ENCODE measurements at places on chromosomes 3 and 15.

DNA sequence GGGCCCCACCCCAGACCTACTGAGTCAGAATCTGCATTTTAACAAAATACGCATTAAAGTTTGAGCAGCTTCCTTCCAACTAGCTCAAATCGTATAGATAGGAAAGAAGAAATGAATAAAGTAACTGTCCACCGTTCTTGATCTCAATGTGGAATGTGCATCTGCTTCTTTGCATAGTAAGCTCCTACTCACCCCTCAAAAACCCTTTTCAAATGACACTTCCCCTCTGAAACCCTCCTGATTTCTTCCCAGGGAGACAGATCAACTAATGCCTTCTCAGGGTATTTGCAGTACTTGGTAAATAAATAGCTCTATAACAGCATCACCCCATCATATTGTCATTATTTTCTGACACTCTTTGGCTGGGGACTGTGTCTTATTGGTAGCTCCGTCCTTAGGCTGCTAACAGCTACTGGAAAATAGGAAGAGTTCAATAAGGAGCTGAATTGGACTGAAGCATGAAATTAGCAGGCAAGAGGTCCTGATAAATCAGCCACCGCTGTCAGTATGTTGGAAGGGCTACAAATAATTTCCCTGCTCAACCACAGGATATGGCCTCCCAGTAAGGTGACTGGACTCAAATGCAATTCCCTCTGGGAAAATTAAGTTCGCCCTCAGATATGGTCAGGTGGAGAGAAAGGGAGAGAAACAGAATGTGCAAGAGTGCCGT, 10.2 kb downstream of the OXTR start:
- DNase-seq, result no peak

DNA sequence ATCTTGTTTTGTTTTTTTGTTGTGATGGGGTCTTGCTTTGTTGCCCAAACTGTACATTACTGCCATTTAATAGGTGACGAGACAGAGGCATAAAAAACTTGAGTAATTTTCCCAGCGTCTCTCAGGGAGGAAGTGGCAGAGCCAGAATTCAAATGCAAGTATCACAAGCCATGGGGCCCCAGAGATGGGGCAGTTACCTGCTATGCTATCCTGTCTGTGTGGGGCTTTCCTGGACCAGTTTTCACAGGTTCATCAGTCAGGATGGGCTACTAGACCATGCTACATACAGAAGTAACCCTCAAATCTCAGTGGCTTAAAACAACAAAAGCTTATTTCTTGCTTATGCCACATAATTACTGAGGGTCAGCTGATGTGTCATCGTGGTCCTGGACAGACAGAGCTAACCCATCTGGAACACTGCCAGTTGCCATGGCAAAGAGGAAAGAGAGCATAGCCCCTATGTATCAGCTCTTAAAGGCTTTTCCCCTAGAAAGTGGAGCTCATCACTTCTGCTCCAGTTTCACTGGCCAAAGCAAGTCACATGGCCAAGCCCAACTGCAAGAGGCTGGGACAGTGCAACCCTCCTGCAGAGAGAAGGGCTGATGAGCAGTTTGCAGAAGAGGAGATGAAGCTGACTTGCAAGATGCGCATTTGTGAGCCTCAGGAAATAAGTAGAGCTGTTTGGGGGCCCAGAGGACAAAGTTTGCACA, 31.7 kb upstream of the SYNM start:
- no peak for DNase-seq

DNA sequence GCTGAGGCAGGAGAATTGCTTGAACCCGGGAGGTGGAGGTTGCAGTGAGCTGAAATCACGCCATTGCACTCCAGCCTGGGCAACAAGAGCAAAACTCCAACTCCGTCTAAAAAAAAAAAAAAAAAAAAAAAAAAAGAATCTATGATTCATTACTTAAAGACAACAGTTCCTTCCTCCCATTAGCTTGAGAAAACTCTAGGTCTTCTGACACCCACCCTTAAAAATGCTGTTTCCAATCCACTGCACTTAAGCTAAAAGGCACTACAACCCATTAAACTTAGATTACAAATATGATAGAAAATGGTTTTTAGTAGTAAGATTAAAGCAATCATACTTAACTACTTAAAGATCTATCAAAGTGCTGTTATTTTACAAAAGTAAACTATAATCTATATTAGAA, 40.0 kb upstream of the BHLHE40 start:
- no peak for DNase-seq

GRCh38 chr15:73620078-73620477, 13.1 kb downstream of the NPTN start:
- DNase-seq, result no peak

- DNase-seq, result no peak
Measured at GRCh38 chr15:52151353-52151752, 38.8 kb upstream of the BCL2L10 start.

- DNase-seq, result peak; percentile 60
Measured at GRCh38 chr3:27721717-27722564, at the start of gene EOMES. Gene EOMES (minus strand): TSS chr3:27722323. CDS start chr3:27722294, 29 bp downstream.

GRCh38 chr3:185912929-185913901, 24.6 kb downstream of the TRA2B start:
- DNase-seq, result no peak

GRCh38 chr15:38455092-38455491, 1.2 kb downstream of the FAM98B start:
- DNase-seq, result no peak

- DNase-seq, result peak; percentile 79
Measured at GRCh38 chr3:161409069-161409468, 37.8 kb upstream of the SPTSSB start.

DNA sequence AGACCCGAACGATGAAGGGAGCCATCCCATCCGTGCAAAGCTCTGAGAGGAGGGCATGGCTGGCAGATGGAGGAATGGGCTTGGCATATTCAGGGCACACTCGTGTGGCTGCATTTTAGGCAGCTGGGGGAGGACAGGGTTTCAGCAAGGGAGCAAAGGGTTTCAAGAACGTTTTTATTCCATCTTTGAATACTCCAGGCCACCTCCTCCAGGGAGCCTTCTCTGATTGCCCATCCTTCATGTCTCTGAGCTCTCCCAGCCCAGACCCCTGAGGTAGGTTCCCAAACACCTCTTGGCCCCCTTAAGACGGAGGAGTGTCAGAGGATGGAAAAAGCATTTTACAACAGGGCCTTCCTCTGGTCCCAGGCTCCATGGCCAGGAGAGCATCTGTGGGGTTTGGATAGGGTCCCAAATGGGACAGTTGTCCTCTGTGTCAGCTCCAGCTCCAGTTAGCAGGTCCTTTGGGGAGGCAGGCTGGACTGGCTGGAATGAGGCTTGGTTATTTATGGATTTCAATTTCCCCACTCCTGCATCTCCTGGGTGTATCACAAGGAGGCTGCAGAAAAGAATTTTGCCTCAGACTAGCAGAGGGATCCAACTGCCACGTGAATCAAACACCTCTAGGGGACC, 17.7 kb upstream of the SLC6A1 start:
- DNase-seq, result no peak

DNA sequence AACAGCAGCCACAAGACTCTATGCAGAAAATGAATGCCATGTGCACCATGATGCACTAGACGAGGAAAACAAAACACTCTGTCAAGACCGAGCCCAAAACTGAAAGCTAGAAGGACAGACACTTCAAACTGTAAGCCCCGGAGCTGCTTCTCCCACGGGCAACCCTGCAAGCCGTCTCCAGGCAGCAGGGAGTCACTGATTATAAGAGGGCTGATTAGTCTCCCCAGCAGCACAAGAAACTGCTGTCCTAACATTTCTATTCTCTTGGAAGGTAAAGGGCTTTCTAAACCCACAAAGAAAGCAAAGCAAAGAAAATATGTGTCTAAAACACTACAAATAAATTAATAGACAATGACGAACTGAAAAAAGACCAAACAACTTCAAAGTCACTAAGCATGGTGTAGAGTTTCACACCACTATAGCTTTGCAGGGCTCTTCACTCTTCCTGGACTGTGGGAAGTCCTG, 15.5 kb downstream of the TBC1D2B start:
- no peak for DNase-seq

- DNase-seq, result no peak
Measured at GRCh38 chr3:122918576-122919290, 108.8 kb downstream of the SEMA5B start.

- DNase-seq, result no peak
Measured at GRCh38 chr15:63008333-63009049, 34.1 kb upstream of the TPM1 start.

GRCh38 chr3:66472313-66473134, 28.3 kb downstream of the LRIG1 start:
- no peak for DNase-seq

GRCh38 chr3:77514766-77515165, 474.9 kb downstream of the ROBO2 start:
- DNase-seq, result no peak

DNA sequence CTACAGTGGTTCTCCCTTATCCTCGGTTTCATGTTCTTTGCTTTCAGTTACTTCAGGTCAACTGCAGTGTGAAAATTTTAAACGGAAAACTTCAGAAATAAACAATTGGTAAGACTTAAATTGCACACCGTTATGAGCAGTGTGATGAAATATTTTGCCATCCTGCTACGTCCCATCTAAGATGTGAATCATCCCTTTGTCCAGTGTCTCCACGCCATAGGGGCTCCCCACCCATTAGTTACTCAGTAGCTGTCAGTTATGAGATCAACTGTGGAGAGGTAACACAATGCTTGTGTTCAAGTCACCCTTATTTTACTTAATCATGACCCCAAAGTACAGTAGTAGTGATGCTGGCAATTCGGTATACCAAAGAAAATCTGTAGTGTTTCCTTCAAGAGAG, 47.4 kb downstream of the TJP1 start:
- no peak for DNase-seq

DNA sequence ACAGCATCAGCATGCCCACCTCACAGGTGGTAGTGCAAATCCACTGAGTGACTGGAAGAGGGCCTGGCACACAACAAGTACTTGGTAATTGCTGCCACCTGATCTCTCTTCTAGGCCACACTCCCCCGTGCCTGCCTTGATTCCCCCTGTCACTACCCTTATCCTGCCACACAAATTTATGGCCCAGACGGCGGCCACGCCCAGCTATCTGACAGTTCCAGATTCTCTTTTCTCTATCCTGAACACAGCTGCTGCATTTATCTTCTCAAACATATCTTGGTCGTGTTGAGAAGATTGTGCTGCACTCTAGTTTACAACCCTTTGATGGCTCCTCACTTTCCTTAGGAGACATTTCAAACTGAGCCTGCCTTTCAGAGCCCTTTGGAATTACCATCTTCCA, 585.2 kb downstream of the NTRK3 start:
- DNase-seq, result no peak

- no peak for DNase-seq
Measured at GRCh38 chr3:99970198-99970597, 144.1 kb downstream of the FILIP1L start.

DNA sequence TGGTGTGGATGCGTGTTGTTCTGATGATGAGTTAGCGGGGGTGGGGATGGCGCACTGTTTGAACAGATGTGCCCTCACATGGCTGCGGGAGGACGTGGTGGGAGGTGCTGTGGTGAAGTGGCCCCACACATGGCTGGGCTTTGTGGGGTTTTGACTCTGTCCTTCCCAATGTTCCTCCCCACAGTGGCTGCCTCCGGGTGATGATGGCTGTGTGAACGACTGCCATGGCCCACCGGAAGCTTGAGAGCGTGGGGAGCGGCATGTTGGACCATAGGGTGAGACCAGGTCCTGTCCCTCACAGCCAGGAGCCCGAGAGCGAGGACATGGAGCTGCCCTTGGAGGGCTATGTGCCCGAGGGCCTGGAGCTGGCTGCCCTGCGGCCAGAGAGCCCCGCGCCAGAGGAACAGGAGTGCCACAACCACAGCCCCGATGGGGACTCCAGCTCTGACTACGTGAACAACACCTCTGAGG, 167.9 kb downstream of the APBA2 start:
- DNase-seq, result no peak

GRCh38 chr3:63977893-63978292, 45.4 kb downstream of the PSMD6 start:
- no peak for DNase-seq

GRCh38 chr15:57440799-57441198, 64.5 kb downstream of the CGNL1 start:
- DNase-seq, result no peak

DNA sequence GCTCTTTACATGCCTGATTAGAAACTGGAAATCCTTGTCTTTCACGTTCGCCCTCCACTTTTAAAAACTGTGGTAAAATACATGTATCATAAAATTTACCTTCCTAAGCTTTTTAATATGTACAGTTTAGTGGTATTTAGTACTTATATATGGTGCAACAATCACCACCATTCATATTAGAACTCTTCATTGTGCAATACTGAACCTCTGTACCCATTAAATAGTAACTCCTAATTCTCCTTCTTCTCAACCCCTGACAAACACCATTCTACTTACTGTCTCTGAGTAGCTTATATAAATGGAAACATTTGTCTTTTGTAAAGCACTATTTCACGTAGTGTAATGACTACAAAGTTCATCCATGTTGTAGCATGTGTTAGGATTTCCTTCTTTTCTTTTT, 28.2 kb downstream of the GRM2 start:
- no peak for DNase-seq

GRCh38 chr3:148206446-148206845, 491.3 kb upstream of the AGTR1 start:
- no peak for DNase-seq

DNA sequence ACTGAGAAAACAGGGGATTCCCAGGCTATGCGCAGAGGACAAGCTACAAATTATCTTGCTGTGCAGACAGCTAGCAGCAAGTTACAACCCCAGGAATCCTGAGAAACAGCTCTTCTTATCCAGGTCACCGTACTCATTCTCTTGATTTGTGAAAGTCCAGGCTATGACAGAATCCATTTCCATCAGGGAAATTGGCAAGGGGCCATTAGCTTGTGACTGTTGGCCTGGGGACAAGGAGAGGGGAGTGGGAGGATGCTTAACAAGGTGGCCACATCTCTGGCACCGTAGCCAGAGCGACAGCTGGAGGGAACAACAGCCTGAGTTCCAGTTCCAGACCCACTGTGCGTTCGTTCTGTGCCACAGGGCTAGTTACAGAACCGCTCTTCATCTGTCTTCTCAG, 44.9 kb upstream of the PLXNA1 start:
- peak; percentile 64 for DNase-seq

DNA sequence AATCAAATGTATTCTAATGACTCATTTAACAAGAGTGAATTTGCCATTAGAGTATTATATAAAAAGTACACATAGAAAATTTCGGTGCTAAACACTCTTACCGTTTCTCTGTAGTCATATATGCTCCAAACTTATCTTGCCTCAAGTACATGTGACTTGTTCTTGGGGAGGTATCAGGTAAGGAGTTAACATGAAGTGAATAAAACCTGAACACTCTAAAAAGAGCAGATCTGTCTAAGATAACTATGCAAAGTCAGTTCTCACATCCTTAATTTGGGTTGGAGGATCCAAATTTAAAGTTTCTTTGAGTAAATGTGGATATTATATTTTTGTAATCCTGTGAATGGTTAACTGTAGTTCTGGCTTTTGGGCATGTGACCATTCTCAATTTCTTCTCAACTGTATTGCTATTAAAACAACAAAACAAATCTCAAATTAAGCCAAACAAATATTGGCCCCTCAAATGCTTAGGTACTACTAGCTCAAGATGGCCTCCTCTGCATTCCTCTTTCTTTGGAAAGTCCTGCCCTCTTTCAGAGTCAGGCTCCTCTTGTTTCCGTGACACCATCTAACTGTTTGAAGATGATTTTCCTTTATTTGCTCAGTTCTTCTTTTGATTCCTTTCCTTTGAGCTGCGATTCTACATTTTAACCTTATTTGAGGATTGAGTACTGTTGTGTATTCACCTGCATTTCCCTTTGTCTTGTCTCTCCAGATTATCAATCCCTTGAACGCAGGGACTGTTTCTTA, 4.2 kb downstream of the EDEM1 start:
- DNase-seq, result no peak

- no peak for DNase-seq
Measured at GRCh38 chr15:54789376-54789775, 407.4 kb downstream of the RSL24D1 start.

GRCh38 chr15:95269242-95270183, 1038.2 kb downstream of the MCTP2 start:
- DNase-seq, result no peak

All from brain (organoid and tissue), 16 donors.